H1 (cell line): ENCODE measurements at places on chromosomes 12 and 14.

DNA sequence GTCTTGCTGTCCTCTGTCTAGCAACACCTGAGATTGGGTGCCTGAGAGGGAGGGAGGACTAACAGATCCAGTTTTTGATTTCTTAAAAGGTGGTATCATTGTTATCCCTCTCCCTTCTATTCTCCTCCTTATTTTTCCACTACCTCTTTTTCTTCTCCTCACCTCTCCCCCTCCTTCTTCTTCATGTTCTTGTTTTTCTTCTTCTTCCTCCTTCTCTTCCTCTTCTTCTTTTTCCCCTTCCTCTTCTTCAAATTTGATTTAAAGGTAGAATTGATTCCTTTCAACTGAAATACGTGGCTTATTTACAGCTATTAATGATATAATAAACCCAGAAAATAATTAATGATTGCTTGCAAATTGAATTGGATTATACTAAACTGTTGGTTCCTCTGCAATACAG is 256.8 kb upstream of the BTG1 start:
- DNase-seq: no peak

DNA sequence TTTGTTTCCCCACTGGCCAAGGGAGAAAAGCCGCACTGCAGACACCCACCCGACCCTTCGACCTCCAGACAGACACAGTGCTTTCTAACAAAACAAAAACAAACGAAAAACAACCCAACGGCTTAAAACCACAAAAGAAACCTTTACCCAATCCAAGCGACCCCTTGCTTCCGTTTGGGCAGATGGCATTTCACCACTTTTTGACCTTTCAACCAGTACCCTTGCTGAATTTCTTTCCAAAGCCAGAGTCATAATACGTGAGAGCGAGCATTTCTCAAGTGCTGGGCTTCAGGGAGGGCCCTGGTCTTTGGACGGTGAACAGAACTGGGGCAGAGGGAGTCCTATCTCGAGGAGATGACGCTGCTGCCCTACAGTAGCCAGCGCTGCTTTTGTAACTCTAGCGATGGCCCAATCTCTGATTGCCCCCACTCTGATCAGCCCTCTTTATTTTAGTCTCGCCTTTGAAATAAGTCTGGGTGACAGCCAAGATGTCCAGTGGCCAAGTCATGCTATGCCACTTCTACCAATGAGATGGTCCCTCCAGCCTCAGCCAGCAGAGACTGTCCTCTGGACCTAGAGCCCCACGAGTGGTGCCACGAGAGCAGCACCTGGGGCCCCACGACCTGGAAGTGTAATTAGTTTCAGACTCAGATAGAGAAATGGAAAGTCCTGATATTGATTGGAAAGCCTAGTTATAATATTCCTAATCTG is 21.9 kb upstream of the ADIPOR2 start:
- DNase-seq: no peak

DNA sequence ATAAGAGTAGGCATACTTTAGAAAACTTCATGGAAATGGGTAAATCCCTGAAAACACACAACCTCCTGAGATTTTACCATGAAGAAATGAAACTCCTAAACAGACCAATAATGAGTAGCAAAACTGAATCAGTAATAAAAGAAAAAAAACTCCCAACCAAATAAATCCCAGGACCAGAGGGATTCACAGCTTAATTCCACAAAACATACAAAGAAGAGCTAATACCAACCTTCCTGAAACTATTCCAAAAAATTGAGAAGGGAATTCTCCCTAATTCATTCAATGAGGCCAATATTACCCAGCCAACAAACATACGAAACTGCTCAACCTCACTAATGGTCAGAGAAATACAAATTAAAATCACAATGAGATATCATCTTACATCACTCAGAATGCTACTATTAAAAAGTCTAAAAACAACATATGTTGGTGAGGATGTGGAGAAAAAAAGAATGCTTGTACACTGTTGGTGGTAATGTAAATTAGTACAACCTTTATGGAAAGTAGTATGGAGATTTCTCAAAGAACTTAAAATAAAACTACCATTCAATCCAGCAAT is 97.3 kb upstream of the ST8SIA1 start:
- no peak for DNase-seq

DNA sequence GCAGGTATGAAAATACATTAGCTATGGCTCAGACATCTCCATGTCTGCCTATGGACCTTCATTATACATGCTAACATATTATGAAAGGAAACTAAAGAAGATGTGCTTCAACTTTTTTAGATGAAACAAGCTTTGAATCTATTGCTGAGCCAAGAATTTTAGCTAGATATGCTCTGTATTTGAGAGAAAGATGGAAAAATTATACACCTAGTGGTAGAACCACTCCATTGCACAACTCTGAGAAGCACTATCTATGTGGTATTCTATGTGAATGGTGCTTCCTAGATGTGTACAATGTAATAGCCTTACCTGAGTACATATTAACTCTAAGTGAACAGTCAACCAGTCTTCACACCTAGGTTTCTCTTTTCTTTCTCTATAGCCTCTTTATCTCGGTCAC is 17.3 kb downstream of the EPYC start:
- no peak for DNase-seq

- DNase-seq: no peak
Observed at GRCh38 chr14:36300337-36300736, 20.1 kb downstream of the MBIP start.

DNA sequence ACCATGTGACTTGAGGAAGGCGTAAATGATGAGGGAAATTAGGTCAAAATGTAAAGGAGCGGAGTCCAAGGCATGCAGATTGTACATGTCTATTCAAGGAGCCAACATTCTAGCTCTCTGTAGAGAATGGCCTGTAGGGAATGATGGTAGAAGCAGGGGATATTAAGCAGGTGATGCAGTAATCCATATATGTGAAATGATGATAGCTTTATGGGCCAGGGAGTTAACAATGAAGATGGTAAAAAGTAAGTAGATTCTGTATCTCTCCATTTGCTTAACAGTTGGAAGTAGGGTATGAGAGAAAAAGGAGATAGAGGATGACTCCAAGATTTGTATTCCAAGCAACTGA is 33.4 kb downstream of the ARHGAP5 start:
- no peak for DNase-seq

DNA sequence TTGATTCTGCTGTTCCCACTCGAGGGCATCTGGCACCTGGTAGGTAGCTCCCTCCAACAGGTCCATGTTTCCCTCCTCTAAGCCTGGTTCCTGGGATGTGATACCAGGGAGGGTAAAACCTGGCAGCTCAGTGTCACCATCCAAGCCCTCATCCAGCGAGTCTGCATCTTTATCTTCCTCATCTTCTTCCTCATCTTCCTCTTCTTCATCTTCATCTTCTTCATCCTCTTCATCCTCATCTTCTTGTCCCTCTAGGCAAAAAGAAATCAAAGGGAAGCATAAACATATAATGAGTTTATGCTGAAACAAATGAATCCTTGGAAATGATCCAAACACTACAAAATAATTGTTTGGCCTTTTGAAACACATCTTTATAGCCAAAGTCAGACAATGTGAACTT is 55.3 kb downstream of the ARMH4 start:
- DNase-seq: no peak

DNA sequence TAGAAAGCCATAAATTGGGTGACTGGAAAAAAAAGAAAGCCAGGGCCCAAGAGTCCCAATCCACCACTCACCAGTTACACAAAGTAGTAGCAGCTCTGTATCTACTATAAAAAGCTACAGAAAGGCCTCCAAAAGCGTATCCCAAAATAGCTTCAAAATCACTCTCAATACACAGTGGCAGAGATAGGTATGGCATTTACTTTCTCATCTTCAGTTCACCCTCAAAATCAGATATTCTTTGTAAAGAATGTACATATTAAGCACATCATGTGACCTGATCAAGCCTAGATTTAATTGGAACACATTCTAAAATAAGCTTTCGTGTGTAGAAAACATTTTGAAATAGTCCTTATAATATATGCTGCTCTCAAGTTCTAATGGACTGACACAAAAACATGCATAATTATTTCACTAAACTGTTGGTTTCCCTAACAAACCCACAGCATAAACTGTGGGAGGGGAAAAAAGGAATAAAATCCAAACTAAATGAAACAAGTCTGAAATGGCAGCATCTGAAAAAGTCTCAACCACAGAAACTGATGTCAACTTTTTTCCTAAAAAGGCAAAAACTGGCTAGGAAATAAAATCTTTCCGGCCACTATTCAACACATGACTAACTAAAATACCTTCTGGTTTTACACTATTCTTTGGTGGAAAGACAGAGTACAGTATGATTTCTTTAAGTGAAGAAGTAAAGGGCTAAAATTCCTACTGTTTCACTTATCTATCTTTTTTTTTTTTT is 25.9 kb downstream of the UBE2N start:
- no peak for DNase-seq

GRCh38 chr12:120399531-120399930 is 30.6 kb upstream of the MSI1 start:
- DNase-seq: no peak

DNA sequence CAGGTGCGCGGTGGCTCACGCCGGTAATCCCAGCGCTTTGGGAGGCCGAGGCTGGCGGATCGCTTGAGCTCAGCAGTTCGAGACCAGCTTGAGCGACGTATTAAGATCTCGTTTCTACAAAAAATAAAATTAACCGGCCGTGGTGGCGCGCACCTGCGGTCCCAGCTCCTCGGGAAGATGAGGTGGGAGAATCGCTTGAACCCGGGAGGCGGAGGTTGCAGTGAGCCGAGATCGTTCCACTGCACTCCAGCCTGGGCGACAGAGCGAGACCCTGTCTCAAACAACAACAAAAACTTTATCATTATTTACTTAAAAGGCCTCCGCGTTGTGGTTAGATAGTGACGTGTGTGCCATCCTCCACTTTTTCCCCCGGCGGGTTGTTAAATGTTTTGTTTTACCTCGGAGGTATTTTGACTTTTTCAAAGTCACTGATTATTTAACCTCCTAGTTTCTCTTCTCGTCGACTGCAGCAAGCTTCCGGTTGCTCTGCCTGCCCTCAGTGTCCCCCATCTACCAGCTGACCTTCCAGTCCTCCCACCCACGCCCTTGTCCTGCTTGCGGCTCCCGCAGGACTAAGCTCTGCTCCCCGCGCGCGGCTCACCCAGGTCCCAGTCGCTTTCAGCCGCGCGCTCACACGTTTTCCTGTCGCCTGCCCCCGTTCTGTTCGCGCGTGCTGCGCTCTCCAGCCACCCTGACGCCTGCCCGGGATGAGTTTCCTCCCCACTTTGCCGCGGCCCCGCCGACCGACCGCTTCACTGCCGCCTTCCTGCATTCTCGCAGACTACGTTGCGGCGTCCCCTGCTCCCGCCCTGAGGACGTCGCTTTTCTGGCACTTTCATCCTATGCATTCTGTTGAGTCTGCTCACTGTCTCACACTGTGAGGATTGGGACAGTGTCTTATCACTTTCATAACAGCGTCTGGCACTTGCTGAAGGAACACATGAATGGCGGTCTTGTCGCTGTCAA is 1.2 kb upstream of the SCAF11 start:
- DNase-seq: peak; percentile 67

DNA sequence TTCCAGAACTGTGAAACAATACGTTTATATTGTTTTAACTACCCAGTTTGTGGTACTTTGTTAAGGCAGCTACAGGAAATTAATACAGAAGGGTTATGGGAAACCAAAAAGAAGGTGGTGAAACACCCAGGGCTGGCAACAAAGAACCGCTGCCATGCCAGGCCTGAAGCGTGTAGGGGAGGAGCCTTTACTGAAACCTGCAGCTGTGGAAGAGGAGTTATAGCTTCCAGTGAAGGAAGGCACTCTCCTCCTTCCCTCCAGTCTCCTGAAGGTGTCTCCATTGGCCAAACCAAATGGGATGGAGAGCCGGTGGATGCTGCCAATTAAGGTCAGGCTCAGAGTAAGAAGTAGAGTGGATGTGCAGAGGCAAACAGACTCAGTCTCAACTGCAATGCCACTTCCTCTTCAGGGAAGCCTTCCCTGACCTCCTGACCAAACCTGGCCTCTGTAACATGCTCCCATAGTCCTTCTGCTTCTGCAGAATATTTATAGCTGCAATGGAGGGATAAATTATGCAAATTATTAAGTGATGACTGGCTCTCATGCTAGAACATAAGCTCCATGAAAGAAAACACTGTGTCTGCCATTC is 168.3 kb downstream of the DAD1 start:
- DNase-seq: no peak

DNA sequence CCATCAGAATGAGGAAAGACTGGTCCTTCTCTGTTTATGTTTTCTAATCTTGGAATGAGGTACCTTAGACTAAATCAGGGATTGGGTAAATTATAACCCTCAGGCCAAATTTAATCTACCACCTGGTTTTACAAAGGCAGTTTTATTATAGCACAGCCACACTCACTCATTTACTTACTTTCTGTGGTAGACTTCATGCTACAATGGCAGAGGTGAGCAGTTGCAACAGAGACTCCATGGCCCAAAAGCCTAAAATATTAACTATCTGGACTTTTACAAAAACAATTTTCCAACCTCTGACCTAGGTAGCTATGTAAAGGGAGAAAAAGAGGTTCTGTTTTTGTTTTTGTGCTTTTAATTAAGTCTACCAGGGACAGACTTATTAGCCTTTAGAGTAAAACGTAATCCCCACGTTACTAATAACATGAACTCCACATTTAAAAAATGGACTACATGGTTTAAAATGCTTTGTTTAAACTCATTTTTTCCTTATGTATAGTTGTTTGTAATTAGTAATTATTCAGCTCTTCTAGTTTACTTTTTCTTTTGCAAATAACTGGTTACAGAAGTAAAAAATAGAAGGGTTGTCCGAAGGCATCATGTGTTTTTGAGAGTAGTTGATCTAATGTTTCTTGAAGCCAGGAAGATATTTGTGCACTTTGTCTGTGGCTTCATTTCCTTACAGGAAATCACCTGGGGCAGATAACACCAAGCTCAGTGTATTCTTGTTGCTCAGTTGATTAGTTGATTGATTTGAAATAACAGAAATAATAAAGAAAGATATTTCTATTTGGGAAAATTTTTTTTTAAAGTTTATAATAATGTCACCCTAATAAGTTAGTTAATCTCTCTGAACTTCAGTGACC is 57.6 kb upstream of the ATP2B1 start:
- no peak for DNase-seq

DNA sequence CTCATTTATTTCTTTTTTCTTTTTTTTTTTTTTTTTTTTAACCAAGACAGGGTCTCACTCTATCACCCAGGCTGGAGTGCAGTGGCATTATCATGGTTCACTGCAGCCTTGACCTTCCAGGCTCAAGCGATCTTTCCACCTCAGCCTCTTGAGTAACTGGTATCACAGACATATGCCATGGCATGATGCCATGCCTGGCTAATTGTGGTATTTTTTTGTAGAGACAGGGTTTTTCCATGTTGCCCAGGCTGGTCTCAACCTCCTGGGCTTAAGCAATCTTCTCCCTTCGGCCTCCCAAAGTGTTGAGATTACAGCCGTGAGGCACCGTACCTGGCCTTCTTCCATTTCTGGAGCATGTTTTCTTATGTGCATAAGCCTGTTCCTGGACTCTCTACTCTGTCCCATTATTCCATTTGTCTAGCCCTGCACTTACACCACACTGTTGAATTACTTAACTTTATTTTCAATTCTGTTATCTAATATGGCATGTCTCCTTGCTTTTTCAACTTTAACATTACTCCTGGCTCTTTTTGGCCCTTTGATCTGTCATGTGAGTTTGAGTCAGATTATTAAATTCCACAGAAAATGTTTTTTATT is 47.9 kb upstream of the PTGDR start:
- no peak for DNase-seq
